ENCODE measurements at places on chromosomes 2 and 18. TPM values are rescaled to one million over a fixed set of nuclear protein-coding genes. Genes with fewer than 3 reads are reported as not detected.

STARD6 gene
- not detected for total RNA-seq

SERPINB11 gene
- total RNA-seq, result not detected

NGEF gene
- 5.4 TPM for total RNA-seq

CCDC68 gene
- total RNA-seq, result 1.2 TPM

HOXD13 gene
- total RNA-seq, result not detected

CPO gene
- total RNA-seq, result not detected

PRSS56 gene
- total RNA-seq, result not detected

DLX1 gene
- total RNA-seq, result not detected

DNA sequence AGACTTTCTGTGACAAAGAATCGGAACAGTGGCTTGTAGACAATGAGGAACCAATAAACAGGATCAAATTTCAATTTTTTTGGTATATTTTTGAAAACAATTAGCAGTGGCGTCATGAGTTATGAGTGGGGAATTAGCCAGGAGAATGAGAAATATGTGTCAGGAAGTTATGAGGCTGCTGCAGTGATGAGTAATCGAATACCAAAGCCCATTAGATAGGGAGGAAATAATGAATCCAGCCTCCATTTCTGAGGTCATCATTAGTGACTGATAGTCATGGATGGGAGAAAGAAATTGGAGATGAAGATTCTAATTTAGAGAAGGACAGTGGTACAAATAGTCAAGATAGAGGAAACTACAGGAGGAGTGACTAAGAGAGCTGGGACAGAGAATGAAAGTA lies 673.1 kb upstream of the VRK2 start:
- no peak for DNase-seq

- DNase-seq, result no peak
Measured at GRCh38 chr2:107428781-107429180, 397.9 kb upstream of the RGPD4 start.

- DNase-seq, result no peak
Measured at GRCh38 chr2:207506426-207506825, 23.3 kb upstream of the CREB1 start.

- peak; percentile 62 for DNase-seq
Measured at GRCh38 chr2:9326975-9327374, 96.4 kb downstream of the ITGB1BP1 start.

GRCh38 chr2:74659462-74659861 lies 5.4 kb downstream of the SEMA4F start:
- no peak for DNase-seq

- no peak for DNase-seq
Measured at GRCh38 chr2:26571316-26571715, 69.8 kb downstream of the CIB4 start.

- no peak for DNase-seq
Measured at GRCh38 chr2:219526320-219527075, 12.2 kb downstream of the ASIC4 start.

DNA sequence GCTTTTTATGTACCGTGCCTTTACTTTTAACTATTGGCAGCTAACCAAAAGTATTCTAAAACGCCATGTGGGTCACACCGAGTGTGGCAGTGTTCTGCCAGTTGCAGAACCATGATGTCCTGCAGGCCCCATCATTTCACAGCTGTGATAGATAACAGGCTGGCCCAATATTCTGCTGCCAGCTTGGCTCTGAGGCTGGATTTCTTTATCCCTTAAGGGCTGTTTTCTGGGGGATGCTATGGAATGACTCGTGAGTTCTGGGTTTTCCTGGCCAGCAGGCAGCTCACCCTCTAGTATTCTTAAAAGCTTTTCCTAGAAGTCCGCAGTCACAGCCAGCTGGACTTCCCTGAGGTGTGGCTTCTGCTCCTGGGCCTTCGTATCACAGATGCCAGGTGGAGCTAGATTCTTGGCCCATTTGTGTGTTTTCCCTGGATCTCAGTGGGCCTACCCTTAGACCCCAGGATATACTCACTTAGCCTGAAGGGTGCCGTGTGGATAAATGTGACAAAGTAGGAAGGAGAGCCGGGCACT lies 41.0 kb downstream of the FHOD3 start:
- DNase-seq, result no peak

DNA sequence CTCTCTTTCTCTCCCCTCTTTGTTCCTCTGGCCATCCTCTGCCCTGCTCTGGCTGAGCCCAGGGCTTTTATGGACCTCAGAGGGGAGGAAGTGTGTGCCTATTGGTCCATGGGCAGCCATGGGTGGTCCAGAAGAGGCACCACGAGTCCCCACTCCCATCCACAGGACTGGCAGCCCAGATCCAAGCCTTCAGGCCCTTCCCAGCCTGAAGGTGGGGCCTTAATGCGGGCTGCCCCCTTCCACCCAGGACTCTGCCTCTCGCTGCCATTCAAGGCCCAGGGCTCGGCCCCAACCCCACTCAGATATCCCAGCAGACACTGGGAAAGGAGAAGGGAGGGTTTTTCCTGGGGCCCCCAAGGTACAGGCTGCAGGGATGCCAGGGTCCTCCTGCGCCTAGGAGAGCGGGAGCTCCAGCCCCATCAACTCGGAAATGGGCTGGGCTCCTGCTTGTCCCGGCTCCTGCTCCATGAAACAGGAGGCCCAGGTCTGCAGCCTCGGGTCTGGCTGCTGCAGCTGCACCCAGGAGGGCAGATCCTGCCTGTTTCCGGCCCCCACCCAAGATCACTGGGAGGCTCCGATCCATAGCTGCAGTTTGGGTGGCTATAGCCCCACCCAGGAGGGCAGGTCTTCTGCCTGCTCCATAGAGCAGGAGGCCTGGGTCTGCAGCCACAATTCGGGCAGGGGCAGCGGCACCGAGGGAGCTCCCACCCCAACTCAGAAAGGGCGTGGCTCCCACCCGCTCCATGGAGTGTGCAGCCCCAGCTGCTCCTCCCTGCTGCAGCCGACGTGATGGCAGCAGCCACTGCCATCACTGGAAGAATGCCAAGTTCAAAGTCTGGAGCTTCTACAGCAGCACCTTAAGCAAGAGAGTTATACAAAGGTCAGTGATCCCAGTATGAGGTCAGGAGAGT lies 116.6 kb upstream of the RBBP8 start:
- no peak for DNase-seq

Data from GM23338 (cell line).